Suppressor macrophage treated with lipopolysaccharide for 1 hour (primary cell): ENCODE measurements at places on chromosomes 13 and 19.

DNA sequence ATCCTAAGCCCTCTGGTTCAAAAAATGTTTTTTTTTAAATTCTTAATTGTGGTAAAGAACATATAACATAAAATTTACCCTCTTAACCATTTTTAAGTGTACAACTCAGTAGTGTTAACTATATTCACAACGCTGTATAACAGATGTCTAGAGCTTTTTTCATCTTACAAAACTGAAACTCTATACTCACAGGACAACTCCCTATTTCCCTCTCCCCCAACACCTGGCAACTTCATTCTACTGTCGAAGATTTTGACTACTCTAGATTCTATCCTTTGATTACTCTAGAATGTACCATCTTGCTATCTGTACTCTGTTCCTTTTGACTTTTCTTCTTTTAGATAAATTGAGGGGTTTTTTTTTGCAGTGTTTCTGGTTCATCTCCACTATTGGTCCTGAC, 200.4 kb downstream of the KLF12 start:
- no peak for DNase-seq

GRCh38 chr19:5157186-5157585, 183.4 kb downstream of the PTPRS start:
- DNase-seq, result no peak

DNA sequence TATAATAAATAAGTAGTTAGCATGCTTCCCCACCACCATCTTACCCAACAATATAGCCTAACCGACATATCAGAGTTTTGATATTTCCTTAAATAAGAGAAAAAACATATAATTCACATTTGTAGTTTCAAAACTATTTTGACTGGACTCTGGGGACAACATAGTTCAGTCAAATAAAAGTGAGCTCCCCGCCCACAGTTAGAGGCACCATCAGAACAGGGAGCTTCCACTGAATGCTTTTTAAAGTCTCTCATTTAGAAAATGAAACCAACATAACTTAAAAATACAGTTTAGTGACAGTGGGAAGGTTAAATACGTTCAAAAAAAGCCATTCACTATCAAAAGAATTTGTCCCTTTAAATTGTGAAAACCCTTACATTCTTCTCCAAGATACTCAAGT, 92.8 kb downstream of the EPSTI1 start:
- no peak for DNase-seq

GRCh38 chr19:45137179-45137761, 23.5 kb downstream of the NKPD1 start:
- no peak for DNase-seq

DNA sequence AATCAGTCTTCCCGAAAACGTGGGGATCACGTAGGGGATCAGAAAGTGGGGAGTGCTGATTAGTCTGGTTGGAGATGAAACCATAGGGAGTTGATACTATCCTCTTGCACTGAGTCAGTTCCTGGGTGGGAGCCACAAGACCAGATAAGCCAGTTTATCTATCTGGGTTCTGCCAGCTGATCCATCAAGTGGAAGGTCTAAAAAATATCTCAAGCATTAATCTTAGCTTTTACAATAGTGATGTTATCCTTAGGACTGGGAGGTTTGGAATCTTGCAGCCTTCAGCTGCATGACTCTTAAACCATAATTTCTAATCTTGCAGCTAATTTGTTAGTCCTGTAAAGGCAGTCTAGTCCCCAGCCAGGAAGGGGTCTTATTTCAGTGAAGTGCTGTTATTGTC, 2474.2 kb downstream of the PCDH9 start:
- no peak for DNase-seq

GRCh38 chr13:49821216-49822009, 28.9 kb upstream of the KPNA3 start:
- peak; percentile 24 for DNase-seq

- no peak for DNase-seq
These were observed 90.1 kb downstream of the FOXO1 start for GRCh38 chr13:40576369-40576768.

DNA sequence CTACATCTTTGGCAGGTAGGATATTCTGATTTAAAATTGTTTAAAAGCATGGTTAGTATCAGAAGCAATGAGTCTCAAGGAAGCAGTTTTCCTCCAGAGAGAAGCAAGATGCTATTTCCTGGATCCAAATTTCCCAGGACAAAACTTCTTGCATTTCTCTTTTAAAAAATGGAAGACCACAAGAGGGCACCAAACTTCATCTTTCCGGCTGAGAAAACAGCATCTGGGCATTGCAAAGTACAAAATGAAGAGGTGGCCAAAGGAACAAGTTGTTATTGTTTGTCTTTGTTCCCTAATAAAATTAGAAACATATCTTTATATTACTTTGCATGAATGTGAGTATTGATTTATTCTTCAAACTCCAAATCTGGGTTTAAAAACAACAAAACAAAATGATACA, 60.0 kb upstream of the LRCH1 start:
- peak; percentile 85 for DNase-seq

DNA sequence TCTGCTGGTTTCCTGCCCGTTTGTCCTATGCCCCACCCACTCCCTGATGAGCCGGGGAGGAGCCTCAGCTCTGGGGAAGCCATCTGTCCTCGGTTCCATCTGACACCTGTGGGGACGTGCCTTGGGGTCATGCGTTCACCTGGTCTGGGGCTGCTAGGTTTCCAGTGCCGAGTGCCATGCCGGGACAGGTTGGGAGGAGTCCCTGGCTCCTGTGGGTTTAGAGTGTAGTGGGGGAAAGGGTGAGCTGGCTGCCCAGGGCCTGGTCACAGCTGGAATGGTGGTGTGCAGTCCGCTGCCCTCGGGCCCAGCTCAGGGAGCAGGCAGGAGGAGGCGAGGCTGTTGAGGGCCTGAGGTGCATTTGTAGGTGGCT, 2.5 kb downstream of the KDM4B start:
- DNase-seq, result no peak

- no peak for DNase-seq
These were observed 1.5 kb downstream of the CKM start for GRCh38 chr19:45320997-45321775.

GRCh38 chr13:23506807-23507291, 63.4 kb upstream of the TNFRSF19 start:
- no peak for DNase-seq

DNA sequence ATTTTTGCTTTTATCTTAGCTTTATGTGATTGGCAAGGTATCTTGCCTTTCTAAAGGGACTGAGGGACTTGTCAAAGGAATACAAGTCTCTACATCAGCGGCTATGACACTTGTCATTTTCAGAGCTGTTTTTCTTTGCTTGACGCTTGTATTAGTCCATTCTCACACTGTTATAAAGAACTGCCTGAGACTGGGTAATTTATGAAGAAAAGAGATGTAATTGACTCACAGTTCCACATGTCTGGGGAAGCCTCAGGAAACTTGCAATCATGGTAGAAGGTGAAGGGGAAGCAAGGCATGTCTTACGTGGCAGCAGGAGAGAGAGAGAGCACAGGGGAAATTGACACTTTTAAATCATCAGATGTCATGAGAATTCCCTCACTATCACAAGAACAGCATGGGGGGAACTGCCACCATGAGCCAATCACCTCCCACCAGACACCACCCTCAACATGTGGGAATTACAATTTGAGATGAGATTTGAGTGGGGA, 128.2 kb downstream of the GPC5 start:
- DNase-seq, result no peak

- peak; percentile 33 for DNase-seq
These were observed 46.4 kb downstream of the PSG3 start for GRCh38 chr19:42693760-42694350.

GRCh38 chr13:49185264-49185663, 34.9 kb upstream of the MLNR start:
- DNase-seq, result peak; percentile 47

- DNase-seq, result no peak
These were observed 127.5 kb downstream of the RFC3 start for GRCh38 chr13:33945477-33945876.

DNA sequence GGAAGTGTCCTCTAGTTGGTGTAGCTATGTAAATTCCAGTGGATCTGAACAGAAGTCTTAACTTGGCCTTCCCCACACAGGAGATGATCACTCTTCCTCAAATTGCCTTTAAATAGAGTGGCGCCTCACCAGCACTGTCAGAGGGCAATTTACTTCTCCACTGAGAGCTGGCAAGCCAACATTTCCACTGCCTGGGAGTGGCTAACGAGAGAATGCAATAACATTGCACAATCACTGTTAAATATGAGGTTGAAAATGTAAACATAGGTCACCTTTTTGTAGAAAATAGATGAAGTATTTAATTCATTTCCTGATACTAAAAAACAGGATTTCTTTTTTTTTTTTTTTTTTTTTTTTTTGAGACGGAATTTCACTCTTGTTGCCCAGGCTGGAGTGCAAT, 55.4 kb upstream of the UBL3 start:
- peak; percentile 72 for DNase-seq

DNA sequence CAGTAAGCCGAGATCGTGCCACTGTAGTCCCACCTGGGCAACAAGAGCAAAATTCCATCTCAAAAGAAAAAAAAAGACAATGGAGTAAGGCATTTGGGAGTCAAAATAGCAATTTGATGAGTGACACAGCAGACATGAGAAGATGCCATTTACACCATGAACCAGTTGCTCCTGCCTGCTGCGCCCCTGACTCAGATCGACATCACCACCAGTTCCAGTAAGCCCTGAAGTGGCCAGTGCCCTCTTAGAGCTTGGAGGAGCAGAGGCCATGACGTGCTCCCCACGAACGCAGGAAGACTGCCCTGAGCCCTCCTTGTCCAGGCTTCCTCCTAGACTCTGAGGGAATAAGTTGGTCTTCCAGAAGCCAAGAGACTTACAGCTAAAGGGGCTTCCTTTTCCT, 339.2 kb downstream of the MYO16 start:
- DNase-seq, result no peak

DNA sequence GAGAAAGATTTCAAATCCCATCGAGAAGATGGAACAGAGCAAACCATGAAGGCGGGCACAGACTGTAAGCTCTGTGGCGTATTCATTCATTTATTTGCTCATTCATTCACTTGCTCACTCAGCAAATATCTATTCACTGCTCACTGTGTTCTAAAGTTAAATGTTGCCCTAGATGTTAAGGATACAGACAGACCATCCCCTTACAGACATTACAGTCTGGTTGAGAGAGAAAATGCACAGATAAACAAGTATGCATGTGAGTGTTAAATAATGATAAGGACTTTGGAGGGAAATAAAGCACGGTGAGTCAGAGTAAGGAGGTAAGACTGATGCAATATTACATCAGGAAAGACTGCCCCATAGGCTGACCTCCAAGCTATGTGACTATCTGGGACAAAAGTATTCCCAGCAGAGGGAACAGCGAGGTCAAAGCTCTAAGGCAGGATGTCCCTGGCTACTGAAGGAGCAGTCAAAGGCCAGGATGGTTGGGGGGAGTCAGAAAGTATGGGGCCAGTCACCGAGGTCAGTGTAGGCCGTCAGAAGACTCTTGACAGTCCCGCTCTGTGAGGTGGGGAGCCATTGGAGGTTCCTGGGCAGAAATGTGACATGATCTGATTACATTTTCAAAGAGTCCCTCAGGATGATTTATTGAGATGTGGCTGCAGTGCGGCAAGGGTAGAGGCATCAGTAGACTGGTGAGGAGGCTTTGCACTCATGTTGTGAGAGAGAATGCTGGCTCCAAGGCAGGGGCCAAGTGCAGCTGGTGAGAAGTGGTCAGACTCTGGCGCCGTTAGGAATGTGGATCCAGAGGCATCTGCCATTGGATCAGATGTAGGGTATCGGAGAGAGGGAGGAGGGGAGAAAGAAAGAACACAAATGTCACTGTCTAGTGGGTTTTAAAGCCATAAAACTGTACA, 37.9 kb downstream of the MBNL2 start:
- peak; percentile 28 for DNase-seq
